Stimulated activated CD8-positive, alpha-beta memory T cell treated with anti-CD3 and anti-CD28 coated beads, Interleukin-4, amount 100 ng/mL, for 4 hours (primary cell): ENCODE measurements at places on chromosomes 7 and 10.

GRCh38 chr7:76409537-76409936, at the start of gene SSC4D:
TSS of gene SSC4D (minus strand) at chr7:76409697. CDS start at chr7:76404439, 5,258 bp downstream.
- no peak for DNase-seq

- no peak for DNase-seq
Measured at GRCh38 chr7:143407287-143408251, 1.1 kb downstream of the EPHA1 start.

DNA sequence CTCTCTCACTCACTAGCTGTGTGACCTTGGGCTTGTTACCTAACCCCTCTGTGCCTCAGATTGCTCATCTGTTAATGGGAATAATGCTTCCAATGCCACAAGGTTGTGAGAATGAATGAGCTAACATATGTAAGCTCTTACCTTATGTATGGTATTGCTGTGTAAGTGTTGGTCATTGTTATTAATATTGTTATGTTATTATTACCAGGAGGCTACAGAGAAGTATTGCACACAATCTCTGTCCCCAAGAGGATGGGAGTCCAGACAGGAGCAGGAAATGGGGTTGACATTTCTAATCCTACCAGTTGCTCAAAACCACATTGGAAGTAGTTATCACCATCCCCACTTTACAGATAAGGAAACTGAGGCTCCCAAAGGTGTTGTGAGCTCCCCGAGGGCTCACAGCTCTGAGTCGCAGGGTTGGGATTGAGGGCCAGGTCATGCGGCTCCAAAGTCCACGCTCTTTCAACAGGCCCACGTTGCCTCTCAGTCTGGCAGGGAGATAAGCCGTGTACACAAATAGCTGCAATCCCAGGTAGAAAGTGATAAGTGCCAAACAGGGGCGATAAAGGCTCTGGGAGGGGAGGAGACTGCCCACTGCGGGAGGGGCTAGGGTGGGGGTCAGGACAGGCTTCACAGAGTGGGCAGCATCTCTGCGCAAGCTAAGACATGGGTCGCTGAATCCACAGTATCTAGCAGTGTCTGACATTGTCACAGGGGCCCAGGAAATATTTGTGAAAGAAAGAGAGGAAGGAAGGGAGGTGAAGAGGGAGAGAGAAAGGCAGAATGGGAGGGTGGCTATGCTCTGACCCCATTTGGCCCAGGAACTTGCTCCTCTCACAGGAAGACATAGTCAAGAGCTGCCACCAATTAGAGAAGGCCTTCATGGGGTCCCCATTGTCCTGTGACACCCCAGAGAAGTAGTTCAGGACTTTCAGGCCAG, 9.6 kb upstream of the ZMIZ1 start:
- no peak for DNase-seq

- DNase-seq: peak; percentile 30
Measured at GRCh38 chr7:134327896-134328295, 11.2 kb upstream of the SLC35B4 start.

DNA sequence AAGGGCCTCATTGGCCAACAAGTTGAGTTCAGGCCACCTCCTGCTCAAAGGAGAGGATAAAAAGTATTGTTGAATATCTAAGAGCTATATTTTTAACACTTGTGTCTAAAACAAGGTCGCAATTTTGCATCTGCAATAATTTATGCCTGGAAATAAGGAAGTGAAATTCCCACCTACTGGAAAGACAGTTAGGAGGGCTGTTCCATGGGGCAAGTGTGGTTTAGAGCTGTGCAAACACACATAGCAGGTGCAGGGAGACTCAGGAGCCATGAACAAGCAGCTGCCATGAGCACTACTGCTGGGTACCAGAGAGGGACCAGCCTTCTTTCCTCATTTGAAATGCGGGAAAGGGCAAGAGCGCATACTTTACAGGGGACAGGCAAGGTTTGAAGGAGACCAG, 35.5 kb upstream of the IKZF1 start:
- DNase-seq: no peak
